ENCODE measurements at places on chromosomes 16 and 17.
A peak's percentile ranks its signal among the peaks of the same experiment; 100 is the strongest.

- no peak for DNase-seq
Observed at GRCh38 chr16:29975134-29975538, 1.5 kb downstream of the TAOK2 start.

DNA sequence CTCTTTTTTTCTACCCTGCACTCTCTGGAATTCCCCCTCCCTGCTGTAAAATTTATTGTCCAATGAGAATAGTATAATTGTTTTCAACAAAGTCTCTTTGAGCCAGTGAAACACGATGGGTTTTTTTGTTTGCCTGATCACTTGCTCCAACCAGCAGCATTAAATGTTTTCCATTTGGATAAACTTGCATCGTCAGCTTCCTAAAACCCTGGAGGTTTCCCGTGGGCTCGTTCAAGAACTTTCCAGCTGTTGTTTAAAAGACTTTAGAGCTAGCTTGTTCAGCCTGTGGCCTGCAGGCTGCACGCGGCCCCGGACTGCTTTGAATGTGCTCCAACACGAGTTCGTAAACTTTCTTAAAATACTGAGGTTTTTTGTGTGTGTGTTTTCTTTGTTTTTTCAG, 14.9 kb downstream of the NAGPA start:
- DNase-seq = no peak

DNA sequence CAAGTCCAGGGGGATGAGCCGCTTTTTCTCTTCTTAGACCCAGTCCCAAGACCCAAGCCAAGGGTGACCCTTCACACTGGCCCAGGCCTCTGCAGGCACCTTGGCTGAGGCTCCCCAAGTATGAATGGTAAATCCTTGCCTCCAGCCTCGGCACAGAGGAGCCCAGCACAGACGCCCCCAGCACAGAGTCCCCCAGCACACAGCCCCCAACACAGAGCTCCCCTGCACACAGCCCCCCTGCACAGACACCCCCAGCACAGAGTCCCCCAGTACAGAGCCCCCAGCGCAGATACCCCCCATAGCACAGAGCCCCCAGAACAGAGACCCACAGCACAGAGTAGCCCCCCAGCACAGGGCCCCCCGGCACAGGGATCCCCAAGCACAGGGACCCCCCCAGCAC, 1.0 kb upstream of the MCRIP2 start:
- DNase-seq = no peak

- peak; percentile 78 for DNase-seq
Observed at GRCh38 chr16:1351582-1352362, at the start of the genes GNPTG and TSR3. TSS of gene GNPTG (plus strand) at chr16:1351931. CDS start at chr16:1351966, 35 bp downstream. TSS of gene TSR3 (minus strand) at chr16:1351878. CDS start at chr16:1351804, 74 bp downstream.

- no peak for DNase-seq
Observed at GRCh38 chr17:65785109-65785508, 223.7 kb upstream of the AXIN2 start.

DNA sequence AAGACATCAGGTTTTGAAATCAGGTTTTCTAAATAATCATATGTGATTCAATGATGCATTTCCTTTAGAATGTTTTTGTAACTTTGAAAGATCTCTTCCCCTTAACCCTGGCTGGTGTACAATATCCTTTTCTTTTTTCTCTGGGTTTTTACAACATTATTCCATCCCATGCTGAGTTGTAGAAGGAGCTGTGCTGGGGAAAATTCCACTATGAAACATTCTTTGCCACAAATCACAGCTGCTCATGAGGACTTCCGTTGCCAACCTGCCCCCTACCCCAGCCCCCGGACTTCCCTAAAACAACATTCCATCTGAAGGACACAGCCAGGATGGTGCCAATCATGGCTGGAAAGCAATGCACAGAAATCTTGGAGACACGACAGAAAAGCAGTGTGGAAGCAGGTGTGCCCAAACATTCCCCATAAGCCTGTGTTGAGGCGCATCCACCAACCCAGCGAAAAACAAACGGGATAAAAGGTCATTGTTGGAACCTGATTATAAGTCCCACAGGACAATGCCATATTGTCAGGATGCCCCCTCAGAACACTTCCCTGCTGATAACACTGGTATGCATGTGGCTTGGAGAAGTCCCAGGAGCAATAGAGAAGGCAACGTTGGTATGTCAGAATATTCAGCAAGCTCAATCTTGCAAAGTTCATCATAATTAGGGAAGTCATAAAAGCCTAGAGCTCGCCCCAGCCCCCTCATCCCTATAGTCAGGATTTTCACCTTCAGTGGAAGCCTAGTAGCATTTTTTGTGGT, 475.0 kb downstream of the HS3ST3B1 start:
- DNase-seq = no peak

DNA sequence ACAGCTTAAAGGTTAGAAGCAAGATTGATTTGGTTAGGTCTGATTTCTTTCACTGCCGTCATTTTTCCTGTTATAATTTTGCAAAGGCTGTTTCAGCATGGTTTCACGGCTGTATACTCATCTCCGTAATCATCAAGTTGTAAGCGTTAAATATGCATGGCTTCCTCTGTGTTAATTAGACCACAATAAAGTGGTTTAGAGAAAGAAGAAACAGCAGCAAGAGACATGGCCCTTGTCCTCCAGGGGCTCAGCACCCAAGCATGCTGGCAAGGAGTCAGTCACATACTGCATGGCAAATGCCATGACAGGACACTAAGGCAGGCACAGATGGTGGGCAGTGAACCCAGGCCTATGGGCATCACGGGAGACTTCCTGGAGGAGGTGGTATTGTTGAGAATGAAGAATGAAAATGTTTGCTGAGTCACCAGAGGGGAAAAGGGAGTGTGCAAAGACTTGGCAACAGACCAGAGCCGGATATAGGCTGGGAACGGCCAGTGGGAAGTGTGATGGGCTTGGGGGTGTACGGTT, 61.4 kb upstream of the PLCG2 start:
- no peak for DNase-seq

DNA sequence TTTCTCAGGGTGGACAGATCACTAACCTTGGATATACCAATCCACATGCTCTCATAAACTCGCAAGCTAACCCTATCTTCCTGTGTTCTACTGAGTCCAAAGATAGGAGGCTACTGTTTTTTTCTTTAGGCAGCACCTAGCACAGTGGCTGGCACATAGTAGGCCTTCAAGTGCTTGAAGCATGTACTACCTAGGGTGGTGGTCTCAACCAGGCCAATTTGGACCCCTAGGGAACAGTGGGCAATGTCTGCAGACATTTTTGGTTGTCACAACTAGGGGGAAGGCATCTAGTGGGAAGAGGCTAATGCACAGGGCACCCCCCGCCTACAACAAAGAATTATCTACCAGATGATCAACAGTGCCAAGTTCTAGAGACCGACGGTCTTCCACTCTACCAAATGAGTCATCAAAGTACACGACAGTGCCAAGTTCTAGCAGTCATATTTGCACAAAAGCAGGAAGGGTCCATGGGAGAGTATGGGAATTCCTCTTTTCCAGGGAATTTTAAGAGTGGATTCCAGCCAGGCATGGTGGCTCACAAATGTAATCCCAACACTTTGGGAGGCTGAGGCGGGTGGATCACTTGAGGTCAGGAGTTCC, 390.3 kb downstream of the SLC39A11 start:
- DNase-seq = no peak

GRCh38 chr16:49409121-49409520, 35.5 kb downstream of the C16orf78 start:
- no peak for DNase-seq

GRCh38 chr17:35867574-35867973, 1.1 kb downstream of the HEATR9 start:
- DNase-seq = no peak

- DNase-seq = no peak
Observed at GRCh38 chr16:898761-899682, 71.8 kb downstream of the LMF1 start.

GRCh38 chr17:42687707-42688320, 5.5 kb downstream of the CNTNAP1 start:
- no peak for DNase-seq

- DNase-seq = no peak
Observed at GRCh38 chr16:86205521-86206245, 304.6 kb upstream of the FOXF1 start.

GRCh38 chr16:58515871-58516767, 802 bp downstream of the SETD6 start:
- DNase-seq = no peak

GRCh38 chr17:72985882-72986720, 106.4 kb downstream of the SLC39A11 start:
- DNase-seq = peak; percentile 13

GRCh38 chr17:29005936-29006511, at the start of gene SEZ6:
TSS of gene SEZ6 (minus strand) at chr17:29006033. CDS start at chr17:29005869, 164 bp downstream.
- peak; percentile 35 for DNase-seq

DNA sequence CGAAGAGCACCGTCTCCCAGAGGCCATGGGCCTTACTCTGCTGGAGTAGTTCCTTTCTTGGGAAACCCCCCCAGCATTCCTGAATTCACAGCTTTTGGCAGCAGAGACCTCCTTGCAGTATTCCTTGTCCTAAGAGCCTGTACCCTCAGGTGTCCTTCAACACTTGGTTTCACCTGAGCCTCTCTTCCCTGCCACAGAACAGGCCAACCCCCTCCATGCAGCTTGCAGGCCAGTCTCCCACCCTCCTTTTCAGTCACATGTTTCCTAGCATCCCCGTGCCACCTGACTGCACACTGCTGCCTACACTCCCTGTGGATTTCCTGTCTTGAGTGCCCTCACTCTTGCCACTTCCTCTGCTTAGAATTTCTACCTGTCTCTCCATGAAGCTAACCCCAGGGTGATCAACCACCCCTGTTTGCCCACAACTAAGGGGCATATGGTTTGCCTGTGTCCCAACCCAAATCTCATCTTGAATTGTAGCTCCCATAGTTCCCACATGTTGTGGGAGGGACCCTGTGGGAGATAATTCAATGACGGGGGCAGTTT, 65.5 kb downstream of the DYNLRB2 start:
- no peak for DNase-seq

DNA sequence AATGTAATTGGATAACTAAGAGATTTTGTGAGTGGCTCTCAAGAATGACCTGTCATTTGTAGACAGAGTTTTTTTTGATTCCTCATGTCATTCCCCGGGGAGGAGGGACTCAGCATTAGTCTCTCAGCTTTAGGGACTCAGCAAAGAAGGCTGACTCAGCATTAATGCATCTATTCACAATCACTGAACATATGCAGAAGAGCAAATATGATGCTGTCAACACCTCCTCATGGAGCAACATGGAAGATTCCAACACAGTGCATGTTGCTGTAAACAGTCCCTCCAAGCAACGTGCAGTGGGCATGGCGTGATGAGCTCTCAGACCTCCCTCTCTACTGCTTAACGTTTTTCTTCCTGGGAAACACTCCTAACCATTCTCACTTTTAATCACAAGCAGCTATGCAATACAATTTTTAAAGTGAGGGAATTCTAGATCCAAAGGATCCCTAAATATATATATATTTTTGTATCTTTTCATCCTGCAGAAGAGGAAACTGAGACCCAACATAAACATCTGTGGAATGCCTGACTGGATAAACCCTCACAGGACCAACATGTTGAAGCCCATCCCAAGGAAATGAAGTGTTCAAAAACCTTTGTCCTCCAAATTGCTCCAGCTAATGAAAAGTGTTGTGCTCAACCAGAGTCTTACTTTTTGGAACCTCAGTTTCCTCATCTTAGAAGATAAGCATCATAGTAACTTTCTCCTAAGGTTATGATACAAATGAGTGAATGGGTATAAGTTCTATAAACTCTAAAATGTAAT, 38.9 kb downstream of the TMEM100 start:
- no peak for DNase-seq

DNA sequence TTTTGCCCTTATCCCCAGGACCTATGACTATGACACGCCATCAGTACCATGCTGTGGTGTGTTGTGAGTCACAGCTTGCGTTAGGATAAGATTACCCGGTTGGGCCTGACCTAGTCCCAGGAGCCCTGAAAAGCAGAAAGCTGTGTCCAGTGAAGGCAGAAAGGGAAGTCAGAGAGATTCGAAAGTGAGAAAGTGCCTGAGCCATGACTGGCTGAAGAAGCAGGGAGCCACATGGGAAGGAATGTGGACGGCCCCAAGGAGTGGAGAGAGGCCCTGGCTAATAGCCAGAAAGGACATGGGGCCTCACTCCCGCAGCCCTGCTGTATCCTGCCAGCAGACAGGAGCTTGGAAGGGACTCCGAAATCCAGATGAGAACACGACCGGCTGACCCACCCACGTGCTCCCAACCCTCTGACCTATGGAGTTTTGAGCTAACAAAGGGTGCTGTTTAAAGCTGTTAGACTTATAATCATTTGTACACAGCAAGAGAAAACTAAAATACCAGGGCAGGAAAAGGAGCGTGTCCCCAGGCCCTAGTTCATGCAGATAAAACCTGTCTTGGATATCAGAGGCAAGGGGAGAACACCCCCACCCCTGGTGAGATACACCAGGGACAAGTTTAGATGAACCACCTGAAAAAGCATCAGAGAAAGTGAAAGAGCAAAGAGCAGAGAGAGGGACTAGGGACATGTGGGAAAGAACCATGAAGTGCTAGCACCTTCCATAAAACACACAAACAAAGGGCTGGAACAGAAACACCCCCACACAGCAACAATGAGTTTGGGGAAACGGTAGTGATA, 115.3 kb downstream of the SLC39A11 start:
- no peak for DNase-seq

DNA sequence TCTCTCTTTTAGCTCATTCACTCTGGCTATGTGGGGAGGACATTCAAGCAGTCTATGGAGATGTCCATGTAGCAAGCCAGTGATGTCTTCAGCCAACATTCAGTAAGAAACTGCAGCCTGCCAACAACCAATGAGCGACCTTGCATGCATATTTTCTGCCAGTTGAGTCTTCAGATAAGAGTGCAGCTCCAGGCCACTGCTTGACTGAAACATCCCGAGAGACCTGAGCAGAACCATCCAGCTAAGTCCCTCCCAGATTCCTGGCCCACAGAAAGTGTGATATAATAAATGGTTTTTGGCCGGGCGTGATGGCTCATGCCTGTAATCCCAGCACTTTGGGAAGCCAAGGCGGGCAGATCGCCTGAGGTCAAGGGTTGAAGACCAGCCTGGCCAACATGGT, 10.5 kb upstream of the C17orf58 start:
- DNase-seq = no peak

DNA sequence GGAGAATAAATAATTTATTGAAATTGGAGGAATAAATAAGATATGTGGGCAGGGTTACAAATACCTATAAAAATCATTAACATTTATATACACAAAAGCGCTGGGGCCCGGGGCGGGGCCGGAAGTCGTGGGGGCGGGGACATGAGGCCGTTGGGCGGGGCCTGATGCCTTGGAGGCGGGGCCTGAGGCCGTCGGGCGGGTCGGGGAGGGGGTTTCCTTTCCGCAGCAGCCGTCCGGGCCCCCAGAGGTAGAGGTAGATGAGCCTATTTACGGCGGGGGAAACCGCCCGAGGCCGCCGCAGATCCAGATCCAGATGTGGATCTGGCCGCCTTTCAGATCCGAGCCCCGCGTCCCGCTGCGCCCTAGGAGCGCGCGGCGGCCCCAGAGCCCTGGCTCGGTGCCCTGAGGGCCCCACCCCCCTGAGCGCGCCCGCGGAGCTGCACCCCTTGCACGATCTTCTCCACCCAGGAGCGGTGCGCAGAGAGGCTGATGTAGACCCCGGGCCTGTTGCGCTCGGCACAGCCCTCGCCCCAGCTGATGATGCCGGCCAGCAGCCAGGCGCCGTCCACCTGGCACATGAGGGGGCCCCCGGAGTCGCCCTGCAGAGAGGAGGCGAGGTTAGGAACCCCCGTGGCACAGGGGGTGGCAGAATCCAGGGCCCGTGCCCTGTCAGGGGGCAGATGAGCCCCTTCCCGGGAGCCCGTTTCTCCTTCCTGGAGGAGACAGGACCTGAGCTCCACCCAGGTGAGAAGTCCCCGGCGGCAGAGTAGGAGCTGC, 5.1 kb downstream of the PRSS22 start:
- DNase-seq = no peak

- peak; percentile 77 for DNase-seq
Observed at GRCh38 chr16:28494121-28494851, at the start of gene APOBR. TSS of gene APOBR (plus strand) at chr16:28494643. CDS start at chr16:28494682, 39 bp downstream.

Data from activated T-helper 1 cell treated with anti-CD3 and anti-CD28 coated beads, Interleukin-2, amount 50 U/mL, for 16 hours (primary cell).